GM23338 (cell line): ENCODE measurements at places on chromosomes 2 and 18.

DNA sequence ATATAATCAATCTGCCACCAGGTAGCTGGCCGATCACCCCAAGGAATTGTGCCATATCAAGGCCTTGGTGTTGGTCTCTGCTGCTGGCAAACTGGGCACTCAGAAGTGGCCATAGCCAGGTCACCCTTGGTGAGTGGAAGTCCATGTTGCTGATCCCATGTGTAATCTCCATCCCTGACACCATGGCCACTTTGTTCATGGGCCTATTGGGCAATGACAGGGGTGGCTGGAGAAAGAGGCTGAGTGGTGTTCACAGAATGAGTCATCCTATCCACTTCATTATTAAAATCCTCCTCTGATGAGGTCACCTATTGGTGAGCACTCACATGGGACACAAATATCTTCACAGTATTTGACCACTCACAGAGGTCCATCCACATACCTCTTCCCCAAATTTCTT, 26.7 kb upstream of the CD226 start:
- no peak for DNase-seq

DNA sequence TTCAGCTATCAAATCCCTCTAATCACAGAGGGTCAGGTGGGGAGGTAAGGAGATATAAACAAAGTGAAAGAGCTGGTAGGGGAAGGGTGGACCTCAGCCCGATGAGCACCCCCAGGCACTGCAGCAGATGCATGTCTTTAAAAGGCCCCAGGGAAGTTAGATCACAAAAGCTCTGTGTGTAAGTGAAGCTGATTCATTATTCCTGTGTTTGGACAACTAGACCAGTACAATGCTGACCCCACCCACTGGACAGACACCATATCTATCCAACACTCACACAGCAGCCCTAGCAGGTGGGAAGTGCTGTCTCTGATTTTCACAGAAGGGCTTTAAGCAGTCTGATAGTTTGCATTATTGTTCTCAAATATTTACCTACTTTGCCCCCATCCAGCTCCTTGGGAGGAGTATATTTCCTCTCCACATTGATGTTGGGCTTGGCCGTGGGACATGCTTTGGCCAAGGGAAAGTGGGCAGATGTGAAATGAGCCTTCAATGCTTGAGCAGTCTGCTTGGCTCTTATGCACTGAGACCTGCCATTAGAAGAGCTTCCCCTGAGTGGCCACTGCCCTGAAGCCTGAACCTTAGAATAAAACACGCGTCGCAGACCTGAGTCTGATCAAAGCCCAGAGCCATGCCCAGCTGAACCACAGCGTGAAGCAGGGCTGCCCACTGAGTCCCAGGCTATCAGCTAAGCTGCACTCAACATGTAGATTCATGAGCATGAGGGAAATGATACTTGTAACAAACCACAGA, 111.4 kb downstream of the COPS8 start:
- no peak for DNase-seq

- no peak for DNase-seq
Measured at GRCh38 chr18:79069717-79070151, 540 bp downstream of the ATP9B start.

DNA sequence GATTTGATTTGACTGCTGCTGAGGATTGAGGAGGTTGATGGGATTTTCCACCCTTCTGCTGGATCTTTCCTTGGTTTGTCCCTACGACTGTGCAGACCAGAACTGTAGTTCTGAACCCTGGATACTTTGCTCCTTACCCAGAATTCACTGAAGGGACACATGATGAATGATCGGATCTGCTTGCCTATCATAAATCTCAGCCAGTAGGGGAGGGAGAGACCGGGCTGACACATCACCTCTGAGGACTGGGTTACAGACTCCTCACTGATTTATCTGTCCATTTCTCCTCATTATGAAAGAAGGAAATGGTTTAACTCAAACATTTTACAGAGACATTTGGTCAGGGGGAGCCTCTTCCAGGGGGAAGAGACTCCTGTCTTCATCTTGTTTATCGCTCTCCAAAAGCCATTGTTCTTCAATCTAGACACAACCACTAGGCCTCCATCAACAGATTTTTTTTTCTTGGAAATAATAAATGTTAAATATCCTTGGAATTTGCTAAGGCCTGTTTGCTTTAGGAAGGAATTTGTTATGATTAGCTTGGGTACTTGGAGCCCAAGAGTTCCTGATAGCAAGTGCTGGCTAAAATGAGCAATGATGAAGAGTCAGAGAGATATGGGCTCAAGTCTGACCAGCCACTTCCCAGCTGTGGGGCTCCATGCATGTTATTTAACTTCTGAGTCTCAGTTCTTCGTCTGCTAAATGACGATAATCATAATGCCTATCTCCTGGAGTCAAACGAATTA, 925.5 kb downstream of the SLC4A3 start:
- DNase-seq, result no peak

- DNase-seq, result no peak
Measured at GRCh38 chr2:101998556-101998895, 6.8 kb downstream of the IL1R2 start.
